ENCODE measurements at places on chromosomes 1 and 21. TPM values are rescaled to one million over a fixed set of nuclear protein-coding genes. Genes with fewer than 3 reads are reported as not detected.
A peak's percentile ranks its signal among the peaks of the same experiment; 100 is the strongest.

DNA sequence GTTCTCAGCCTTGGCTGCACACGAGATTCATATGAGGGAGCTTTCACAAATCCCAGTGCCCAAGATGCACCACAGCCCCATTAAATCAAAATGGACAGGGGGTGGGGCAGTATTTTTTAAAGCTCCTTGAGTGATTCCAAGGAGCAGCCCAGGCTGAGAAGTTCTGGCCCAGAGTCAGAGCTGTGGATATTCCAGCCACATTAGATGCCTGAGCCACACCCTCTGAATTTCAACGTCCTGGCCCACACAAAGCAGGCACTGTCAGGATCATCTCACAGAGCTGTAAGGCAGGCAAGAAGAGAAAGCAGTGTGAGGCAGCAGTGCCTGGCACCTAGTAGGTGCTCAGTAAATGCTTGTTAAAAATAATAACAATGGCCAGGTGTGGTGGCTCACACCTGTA is 37.4 kb downstream of the PAX7 start:
- no peak for DNase-seq
- no peak overlapping the region for H3K27ac ChIP-seq
- no peaks in the 10 kb centered on the region for H3K27me3 ChIP-seq
- no peaks in the 10 kb centered on the region for H3K4me1 ChIP-seq
- H3K4me3 ChIP-seq = no peak overlapping the region

- no peaks in the 10 kb centered on the region for H3K36me3 ChIP-seq
- DNase-seq = no peak
- no peak overlapping the region for H3K4me3 ChIP-seq
- H3K27ac ChIP-seq = no peak overlapping the region
These were observed 568.8 kb downstream of the AJAP1 start for GRCh38 chr1:5223206-5223605.

DNA sequence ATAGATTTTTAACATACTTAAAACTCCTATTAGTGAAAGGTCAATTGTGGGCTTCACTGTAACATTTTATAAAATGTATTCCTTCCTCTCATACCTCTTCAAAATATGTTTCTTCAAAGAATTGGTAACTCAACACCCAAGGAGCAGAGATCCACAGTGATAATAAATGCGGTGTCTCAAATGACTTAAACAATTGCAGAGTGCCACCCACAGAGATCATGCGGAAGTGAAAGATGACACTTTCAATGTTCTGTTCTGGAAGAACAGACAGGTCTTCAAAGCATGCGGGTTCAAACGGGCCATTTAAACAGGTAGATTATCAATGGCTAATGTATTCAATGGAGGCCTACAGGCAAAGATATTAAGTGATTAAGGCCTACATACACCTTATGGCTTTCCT is 157.0 kb upstream of the GREM2 start:
- H3K36me3 ChIP-seq = no peaks in the 10 kb centered on the region
- peaks cover 1% of the 10 kb centered on the region for H3K27me3 ChIP-seq
- DNase-seq = no peak
- no peak overlapping the region for H3K27ac ChIP-seq

DNA sequence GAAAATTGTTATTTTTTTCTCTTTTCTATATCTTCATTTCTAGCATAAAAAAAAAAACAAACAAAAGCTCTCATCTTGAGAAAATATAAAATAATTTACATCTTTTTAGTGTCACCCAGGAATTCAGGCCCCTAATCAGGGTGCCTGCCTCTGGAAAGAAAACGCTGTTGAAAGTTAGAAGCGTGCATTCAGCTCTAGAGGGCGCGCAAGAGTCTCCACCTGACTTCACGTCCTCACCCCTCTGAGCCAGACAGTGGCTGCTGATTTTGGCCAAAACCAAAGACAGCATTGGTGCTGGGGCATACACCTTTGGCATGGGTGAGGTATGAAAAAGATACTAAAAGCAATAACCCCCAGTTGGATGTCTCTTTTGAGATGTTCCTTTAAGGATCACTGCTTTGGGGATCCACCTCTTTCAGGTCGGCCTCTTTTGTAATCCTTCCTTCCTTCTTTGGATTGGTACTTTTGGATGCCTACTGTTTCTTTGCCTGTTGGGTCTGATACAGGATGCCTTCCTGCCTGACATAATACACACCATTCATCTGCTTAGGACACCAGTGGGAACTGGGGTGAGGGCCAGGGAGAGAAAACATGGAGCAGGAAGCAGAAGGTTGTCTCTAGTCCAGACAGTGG is 77.6 kb upstream of the CHRM3 start:
- H3K27me3 ChIP-seq = no peaks in the 10 kb centered on the region
- no peaks in the 10 kb centered on the region for H3K4me1 ChIP-seq
- H3K4me3 ChIP-seq = no peak overlapping the region
- no peak for DNase-seq
- no peak overlapping the region for H3K27ac ChIP-seq
- no peaks in the 10 kb centered on the region for H3K36me3 ChIP-seq

GRCh38 chr21:42012763-42013329 is 2.7 kb upstream of the ZBTB21 start:
- peaks cover 2% of the 10 kb centered on the region for H3K4me1 ChIP-seq
- no peak overlapping the region for H3K27ac ChIP-seq
- no peaks in the 10 kb centered on the region for H3K27me3 ChIP-seq
- no peak overlapping the region for H3K4me3 ChIP-seq

- no peak overlapping the region for H3K4me3 ChIP-seq
- no peaks in the 10 kb centered on the region for H3K4me1 ChIP-seq
- H3K27me3 ChIP-seq = no peaks in the 10 kb centered on the region
- H3K27ac ChIP-seq = no peak overlapping the region
These were observed 20.4 kb downstream of the AGRN start for GRCh38 chr1:1040004-1040991.

GRCh38 chr1:35717911-35718476 is 690 bp downstream of the C1orf216 start:
- H3K4me3 ChIP-seq = peak overlapping the region; percentile 65
- peak; percentile 86 for DNase-seq
- no peaks in the 10 kb centered on the region for H3K27me3 ChIP-seq
- H3K4me1 ChIP-seq = no peaks in the 10 kb centered on the region
- no peak overlapping the region for H3K27ac ChIP-seq
- H3K36me3 ChIP-seq = peaks cover 6% of the 10 kb centered on the region

ARMH1 gene
- 0.63 TPM for polyA plus RNA-seq
